Activated CD4-positive, alpha-beta T cell treated with anti-CD3 and anti-CD28 coated beads, Interleukin-10, Interleukin-2, amounts not matched to agents 100 ng/mL and 50 ng/mL, durations not matched to agents 16 hours and 8 hours (primary cell): ENCODE measurements at places on chromosomes 2 and 18.
A peak's percentile ranks its signal among the peaks of the same experiment; 100 is the strongest.

DNA sequence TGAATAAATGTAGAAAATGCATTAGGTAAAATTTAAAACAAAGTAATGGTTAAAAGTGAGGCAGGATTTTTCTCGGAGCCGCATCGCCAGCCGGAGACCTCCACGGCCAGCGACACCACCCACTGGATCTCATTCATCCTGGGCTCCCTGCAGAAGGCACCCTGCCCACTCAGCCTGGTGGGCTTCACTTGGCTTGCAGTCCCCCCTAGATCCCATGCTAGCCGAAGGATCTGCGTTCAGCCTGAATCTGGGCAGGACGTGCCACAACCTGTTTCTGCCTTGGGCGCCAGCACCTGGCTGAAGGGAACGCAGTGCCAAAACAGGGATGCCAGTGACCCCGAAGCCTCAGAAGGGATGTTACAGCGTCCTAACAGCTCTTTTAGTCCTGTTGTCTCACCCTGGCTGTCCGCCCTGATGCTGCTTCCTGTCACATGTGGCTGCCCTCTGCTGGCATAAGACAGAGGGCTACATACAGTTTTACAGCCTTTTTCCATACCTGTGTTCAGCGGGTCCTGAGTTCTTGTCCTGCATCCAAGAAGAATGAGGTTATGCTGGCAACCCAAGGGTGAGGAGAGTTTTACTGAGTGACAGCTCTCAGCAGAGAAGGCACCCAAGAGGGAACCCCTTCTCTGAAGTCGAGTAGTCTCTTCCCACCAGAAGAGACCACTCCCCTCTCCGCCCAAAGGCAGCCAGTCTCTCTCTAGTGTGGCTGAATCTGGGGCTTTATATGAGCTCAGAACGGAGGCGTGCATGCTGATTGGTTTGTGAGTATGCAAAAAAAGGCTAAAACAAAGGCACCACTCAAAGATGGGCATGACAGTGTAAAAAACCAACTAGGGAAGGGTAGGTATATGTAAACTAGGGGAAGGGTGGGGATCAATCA is 173.1 kb upstream of the GYPC start:
- DNase-seq = peak; percentile 8

DNA sequence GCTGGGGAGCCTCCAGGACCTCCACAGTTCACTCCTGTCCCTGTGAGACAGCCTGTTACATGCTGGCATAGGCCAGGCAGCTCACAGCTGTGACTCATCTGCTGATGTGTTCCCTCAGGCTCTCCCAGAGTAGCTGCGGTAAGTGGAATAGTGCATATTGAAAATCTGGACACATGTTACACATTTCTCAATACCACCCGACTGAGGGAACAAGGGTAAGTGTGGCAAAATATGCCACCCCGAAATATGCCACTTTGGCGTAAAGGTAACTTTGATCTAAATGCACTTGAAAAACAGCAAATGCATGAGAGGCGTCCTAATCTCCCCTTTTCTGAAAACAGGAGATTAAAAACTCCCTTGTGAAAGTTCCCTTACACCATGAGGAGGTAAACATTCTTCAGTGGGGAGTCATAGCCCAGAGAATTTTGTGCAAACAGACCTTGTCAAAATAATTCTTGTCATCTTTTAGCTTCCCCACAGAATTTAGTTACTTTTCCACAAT is 557.9 kb downstream of the CCDC85A start:
- no peak for DNase-seq

GRCh38 chr18:2636126-2636631 is 19.3 kb upstream of the SMCHD1 start:
- no peak for DNase-seq

DNA sequence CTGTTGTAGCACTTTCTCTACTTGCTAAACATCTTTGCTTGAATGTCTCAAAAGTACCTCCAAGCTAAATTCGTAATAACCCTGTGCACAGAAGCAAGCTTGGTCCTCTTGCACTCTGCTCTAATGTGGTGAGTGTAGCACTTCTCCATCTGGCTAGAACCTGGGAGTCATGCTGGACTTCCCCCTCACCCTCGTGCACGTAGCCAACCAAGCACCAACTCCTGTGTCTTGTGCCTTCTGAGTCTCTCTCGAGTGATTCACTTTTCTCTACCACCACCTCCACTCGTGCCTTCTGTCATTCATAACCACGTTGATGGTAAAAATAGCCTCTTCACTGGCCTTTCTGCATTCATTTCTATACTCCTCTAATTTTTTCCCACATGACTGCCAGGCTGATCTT is 91.9 kb upstream of the KCNE4 start:
- DNase-seq = no peak

DNA sequence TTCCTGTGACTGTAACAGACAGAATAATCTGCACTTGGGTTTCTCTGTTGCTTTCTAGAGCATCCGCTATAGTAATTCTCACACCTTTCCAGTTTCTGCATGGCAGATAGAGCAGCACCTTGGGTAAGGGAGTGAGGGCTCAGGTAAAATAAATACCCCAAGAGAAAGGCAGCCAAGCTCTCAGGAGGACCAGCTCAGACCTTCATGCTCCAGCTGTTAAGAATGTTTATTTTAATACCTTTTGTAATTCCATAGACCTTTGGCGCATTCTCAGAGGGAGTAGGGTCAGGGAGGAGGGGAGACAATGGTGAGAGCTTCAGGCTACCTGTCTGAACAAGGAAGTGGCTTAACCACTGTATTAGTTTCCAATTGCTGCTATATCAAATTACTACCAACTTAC is 16.2 kb upstream of the TMEM178A start:
- DNase-seq = no peak

GRCh38 chr2:144041612-144042011 is 478.3 kb downstream of the ZEB2 start:
- DNase-seq = no peak

DNA sequence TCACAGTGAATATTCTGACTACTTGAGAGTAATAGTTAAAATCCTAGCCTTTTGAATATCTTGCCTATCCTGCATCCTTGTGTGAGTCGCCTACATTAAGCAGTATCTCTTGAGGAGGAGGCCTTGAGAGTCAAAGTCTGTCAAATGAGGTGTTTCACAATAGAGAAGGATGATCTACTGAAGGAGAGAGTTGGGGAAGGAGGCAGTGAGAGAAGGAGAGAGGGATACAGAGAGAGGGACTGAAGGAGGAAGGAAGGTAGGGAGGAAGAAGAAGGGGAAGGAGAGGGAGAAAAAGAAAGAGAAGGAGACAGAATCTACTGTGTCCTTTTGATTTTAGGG is 123.6 kb upstream of the CYP26B1 start:
- DNase-seq = no peak

GRCh38 chr2:199830531-199830930 is 20.5 kb downstream of the FTCDNL1 start:
- DNase-seq = no peak

- no peak for DNase-seq
These were observed 1386.4 kb downstream of the LRP1B start for GRCh38 chr2:140744379-140744778.

DNA sequence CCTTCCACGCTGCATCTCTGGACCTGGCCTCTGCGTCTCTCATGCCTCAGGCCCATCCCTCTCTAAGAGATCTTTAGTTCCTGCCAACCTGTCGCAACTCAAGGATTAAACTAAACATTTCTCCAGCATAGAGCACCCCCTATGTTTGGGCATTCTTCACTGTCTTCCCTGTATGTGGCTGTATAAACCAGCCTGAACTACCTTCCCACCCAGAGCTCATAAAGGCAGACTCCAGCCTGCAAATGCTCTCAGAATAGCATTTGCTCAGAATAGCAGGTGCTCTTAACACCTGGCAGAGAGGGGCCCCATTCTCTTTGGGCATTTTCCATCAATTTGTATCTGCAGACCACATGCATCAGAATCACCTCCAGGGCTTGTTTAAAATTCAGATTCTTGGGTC is 83.4 kb downstream of the EHD3 start:
- DNase-seq = no peak

DNA sequence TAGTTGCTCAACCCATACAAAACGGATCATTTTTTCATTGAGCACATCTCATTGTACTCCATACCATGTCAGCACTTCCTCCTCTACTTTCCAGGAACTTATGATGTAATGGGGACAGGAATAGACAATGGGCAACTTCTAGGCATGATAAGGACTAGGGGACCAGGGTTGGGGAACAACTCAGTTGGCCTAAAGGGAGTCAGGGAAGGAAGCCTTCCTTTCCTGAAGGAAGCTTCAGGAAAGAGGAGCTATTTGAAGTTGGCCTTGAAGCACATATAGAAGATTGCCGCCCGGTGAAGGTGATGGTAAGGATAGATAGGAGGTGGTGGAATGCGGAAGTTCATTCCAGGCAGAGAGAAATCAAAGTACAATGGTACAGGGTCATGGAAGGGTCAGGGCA is 283.9 kb downstream of the SLC8A1 start:
- DNase-seq = no peak

DNA sequence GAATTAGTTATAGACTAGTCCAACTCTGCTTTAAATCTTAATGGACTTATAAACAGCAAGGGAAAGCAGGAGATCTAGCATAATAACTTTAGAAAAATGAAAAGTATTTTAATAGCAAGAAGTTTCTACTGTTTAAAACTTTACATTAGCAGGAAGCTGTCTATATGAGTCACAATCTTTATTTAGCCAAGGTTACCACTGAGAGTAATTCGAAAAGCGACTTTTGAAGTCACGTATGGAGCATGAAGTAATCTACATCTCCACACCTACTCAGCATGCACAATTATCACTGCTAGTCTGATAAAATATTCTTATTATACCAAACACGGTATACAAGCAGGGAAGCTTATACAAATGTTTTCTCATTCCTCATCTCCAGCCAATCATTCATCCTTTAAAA is 515.4 kb upstream of the SOX11 start:
- DNase-seq = no peak

- DNase-seq = no peak
These were observed 26.4 kb downstream of the ALK start for GRCh38 chr2:29894822-29895614.

GRCh38 chr2:8965216-8965969 is 38.1 kb downstream of the MBOAT2 start:
- DNase-seq = no peak

- DNase-seq = no peak
These were observed 74.6 kb downstream of the PID1 start for GRCh38 chr2:229196448-229196847.

GRCh38 chr18:74645679-74646078 is 48.0 kb downstream of the ZNF407 start:
- no peak for DNase-seq

DNA sequence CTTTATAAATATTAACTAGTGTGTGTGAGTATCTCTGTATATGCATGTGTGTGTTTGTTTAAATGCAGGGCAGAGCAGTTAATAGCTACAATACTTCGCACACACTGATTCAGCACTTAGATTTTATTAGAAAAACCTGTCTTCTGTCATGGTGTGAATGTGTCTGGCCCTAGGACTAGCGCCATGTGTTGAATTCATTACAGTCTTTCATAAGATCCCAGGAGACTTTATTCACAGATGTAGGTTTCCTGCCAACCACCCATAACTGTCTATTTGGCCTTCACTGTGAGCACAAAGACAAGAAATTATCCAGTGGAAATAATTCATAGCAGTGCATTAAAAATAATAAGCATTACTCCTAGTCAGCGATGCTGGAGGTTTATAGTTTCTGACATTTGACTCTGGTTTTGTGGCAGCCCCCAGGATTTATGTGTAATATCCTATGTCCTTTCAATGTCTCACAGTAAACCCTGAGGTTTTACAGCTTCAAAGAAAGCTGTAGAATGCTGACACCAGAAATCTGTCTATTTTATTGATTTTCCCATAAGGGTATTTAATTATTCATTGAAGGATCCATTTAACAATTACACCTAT is 93.9 kb downstream of the ZNF804A start:
- no peak for DNase-seq

DNA sequence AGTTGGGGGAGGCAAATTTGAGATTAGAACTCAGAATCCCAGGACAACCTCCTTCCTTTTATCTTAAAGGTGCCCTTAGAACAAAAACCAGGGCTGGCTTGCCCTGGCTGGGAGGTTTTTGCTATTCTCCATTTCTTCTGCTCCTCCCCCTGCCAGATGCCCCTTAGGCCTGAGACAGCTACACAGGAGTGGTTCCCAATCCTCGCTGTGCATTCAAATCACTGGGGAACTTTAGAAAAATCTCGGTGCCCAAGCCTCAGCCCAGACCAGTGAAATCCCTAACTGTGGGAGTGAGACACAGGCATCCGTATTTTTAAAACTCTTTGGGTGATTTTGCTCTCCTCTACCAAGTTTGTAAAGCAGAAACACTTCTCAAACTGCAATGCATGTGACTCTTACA is 38.8 kb downstream of the LBH start:
- no peak for DNase-seq

GRCh38 chr2:15648593-15649525 is 57.2 kb downstream of the DDX1 start:
- DNase-seq = no peak

DNA sequence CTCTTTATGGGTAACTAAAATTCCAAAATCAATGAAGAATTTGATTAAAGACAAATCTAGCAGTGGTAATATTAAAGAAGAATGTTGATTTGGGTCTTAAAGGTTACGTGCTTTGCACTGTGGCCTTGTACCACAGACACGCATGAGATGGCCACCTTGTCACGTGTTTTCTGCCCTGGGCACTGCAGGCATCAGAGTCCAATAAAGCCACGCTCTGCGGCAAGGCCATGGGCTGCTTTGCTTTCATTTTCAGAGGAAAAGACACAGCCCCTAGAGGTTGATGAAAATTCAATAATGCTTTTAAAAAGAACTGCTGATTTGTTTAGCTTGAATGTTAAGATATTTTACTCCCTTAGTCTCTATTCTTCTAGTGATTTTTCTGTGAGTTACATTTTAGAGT is 30.4 kb downstream of the AOX1 start:
- no peak for DNase-seq

DNA sequence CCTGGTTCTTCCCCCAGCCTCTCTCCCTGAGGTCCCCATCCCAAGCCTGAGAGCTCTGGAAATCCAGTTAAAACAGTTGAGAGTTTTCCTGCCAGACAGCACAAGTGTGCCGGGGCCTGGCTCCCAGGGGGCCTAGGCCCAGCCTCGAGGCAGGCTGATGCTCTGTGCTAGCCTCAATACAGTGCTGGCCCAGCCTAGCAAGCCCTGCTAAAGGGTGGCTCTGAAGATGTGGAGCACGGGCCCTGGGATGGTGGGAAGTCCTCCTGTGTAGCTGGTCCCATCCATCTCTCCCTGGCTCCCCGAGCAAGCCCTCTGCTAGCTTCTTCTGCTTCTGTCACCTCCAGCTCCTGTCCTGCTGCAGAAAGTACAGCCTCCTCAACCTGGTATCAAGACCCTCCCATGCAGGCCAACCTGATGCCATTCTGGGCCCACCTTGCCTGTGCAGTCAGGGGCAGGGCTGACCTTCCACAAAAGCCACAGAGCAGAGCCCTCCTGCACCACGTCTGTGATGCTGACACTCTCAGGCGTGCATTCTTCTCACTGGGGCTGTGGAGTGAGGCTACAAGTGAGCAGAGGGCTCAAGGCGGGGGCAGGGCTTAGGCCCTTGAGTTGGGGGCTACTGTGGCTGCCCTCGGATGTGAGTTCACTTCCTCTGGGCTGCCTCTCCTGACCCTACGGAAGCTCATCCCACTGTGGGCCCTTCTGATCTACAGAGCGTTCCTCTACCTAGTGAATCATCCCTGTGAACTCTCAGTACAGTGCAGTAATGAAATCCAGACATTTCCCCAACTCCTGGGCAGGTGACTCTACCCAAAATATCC is 60.1 kb upstream of the LAPTM4A start:
- no peak for DNase-seq
